ENCODE measurements at places on chromosomes 2 and 18.

GRCh38 chr2:164039270-164039669 lies 303.5 kb upstream of the FIGN start:
- no peak for DNase-seq

DNA sequence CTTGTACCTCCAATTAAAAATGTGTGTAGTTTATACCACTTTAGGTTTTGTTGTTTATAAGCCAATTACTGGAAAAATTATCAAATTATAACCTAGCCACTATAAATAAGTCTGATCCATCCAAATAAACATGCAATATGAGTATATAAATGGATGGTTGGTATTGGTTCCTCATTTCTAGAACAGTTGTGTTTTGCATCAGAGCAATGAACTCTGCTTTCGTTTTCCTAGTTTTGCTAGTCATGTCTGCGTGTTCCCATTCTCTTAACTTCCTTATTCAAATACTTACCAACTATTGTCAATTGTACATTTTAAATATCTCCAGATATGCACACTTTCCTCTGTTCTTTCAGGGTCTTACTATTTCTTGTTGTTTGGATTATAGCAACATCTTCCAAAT lies 641.7 kb downstream of the NR4A2 start:
- DNase-seq = no peak

DNA sequence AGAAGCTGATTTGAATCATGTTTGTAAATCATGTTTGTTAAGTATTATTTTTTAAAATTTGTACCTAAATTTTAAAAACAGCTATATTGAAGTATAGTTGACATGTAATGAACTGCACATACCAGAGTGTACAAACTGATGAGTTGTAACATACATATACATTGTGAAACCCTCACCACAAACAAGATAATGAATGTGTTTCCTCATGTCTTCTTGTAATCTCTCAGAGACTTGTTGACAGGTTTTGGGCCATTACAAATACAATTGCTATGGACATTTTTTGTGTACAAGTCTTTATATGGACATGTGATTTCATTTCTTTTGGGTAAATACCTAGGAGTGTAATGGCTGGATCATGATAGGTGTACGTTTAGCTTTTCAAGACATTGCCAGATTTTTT lies 21.5 kb downstream of the WDR43 start:
- no peak for DNase-seq

GRCh38 chr2:235864733-235865515 lies 303.3 kb downstream of the GBX2 start:
- no peak for DNase-seq

DNA sequence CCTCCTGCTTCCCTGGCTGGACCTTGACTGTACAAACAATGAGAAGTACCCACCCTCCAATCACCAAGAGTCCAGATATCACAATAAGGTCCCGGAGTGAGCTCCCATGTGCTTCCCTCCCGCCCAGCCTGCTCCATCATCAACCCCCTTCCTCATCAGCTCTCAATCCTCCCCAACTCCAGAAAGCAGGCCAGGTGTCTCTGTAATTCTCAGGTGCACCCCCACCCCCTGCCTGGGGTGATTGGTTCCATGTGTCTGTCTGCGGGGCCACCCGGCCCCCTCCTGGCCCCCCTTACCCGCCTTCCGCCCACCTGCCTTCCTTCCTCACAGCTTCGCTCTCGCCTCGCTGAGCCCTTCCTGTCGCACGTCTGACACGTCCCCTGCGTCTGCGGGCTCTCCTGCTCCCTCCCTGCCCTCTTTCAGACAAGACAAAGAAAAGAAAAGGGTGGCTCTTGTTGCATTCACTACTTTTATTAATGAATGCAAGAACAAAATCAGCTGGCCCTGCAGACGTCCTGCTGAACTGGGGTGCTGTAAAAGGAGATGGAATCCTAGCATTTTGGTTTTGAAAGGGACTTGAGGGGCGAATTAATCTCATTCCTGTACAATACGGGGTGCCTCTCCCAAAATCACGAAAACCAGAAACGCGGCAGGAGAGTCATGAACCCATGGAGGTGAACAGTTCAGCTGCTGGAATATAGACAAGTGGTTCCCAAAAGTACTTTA lies 26.5 kb upstream of the IGFBP2 start:
- DNase-seq = peak; percentile 6

GRCh38 chr2:209526561-209526960 lies 102.7 kb downstream of the MAP2 start:
- DNase-seq = no peak

DNA sequence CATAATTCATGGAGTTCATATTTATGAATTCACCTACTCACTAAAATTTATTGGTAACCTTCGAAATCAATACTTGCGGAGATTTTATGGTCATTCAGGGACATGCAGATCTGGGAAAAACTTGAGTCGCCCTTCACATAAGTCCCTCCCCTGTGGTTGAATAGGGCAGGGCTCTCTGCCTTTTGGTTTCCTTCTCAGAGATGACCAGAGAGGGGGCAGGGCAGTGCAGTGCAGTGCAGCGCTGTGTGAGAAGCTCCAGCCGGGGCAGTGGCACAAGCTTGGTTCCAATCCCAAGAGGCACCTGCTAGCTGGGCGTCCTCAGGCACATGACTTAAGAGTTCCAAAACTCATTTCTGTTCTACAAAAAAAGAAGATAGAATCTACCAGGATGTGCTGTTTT lies 274.4 kb upstream of the RAB6C start:
- no peak for DNase-seq
